ENCODE measurements at places on chromosomes 3 and 15.

- no peak for DNase-seq
Measured at GRCh38 chr3:30271781-30272180, 334.6 kb upstream of the TGFBR2 start.

DNA sequence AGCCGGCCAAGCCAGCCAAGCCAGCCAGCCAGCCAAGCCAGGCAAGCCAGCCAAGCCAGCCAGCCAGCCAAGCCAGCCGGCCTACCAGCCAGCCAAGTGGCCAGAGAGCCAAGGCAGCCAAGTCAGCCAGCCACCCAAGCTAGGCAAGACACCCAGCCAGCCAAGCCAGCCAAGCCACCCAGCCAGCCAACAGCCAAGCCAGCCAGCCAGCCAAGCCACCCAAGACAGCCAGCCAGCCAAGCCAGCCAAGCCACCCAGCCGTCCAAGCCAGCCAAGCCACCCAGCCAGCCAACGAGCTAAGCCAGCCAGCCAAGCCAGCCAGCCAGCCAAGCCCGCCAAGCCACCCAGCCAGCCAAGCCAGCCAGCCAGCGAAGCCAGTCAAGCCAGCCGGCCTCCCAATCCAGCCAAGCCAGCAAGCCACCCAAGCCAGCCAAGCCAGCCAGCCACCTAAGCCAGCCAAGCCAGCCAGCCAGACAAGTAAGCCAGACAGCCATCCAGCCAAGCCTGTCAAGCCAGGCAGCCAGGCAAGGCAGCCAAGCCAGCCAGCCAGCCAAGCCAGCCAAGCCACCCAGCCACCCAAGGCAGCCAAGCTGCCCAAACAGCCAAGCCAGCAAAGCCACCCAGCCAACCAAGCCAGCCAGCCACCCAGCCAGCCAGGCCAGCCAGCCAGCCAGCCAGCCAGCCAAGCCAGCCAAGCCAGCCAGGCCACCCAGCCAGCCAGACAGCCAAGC, 200.5 kb downstream of the GOLGA6L6 start:
- no peak for DNase-seq

- DNase-seq: no peak
Measured at GRCh38 chr15:61295239-61295638, 66.1 kb upstream of the RORA start.

DNA sequence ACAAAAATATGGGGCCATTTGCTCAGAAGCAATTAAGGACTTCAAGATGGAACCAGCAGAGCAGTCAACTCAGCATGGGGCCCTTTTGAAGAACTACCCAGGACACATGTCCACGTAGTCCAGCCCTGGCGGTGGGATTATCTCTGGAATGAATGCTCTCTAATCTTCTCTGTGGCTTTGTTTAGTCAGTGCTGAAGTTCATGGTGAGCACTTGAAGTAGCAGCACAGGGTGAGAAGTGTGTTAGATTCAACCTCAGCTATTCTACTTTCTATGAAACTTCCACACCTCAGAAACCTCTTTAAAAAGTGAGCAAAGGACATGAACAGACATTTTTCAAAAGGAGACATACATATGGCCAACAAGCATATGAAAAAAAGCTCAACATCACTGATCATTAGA, 74.4 kb downstream of the THRB start:
- no peak for DNase-seq

DNA sequence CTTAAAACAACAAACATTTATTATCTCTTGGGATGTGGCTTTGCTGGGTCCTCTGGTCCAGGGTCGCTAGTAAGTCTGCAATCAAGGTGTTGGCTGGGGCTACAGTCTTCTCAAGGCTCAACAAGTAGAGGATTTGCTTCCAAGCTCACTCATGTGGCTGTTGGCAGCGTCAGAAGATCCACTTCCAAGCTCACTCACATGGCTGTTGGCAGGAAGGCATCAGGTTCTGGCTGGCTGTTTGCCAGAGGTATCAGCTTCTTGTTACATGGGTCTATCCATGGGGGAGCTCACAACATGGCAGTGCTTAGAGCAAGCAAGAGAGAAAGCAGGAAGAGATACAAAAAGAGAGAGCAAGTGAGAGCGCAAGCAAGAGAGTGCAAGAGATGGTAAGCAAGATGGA, 15.0 kb upstream of the BNC1 start:
- no peak for DNase-seq

DNA sequence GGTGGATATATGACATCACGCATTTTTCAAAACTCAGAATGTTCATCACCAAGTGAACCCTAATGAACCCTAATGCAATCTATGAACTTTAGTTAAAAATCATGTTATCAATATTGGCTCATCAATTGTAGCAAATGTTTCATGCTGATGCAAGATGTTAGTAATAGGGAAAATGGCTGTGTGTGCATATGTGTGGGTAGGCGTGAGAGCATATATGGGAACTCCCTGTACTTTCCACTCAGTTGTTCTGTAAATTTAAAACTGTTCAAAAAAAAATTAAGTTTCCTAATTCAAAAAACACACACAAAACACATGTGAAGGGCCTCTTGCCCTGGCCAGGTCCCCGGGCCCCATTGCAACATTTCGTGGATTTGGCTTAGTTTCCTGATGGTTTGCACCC, 89.7 kb upstream of the PROK2 start:
- DNase-seq: no peak

DNA sequence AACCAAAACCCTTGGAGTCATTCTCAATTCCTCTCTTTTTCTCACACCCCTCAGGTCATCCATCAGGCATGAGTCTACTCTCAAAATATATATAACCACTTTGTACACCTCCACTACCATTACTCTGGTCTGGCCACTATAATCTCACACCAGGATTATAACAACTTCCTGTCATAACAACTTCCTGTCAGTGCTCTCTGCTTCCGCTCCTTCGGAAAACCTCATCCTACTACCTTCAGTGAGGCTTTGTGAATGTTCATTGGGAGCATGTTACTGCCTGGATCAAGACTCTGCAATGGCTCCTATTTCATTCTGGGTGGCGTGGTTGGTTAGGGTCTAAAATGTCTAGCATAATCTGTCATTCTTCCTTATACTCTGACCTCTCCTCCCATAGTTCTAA, 447.4 kb downstream of the MAGI1 start:
- no peak for DNase-seq

GRCh38 chr3:119596398-119596797, 1.3 kb upstream of the PLA1A start:
- DNase-seq: no peak

GRCh38 chr3:98573181-98573728, 20.2 kb downstream of the CPOX start:
- DNase-seq: no peak

- DNase-seq: no peak
Measured at GRCh38 chr3:176767385-176767784, 429.9 kb downstream of the TBL1XR1 start.

DNA sequence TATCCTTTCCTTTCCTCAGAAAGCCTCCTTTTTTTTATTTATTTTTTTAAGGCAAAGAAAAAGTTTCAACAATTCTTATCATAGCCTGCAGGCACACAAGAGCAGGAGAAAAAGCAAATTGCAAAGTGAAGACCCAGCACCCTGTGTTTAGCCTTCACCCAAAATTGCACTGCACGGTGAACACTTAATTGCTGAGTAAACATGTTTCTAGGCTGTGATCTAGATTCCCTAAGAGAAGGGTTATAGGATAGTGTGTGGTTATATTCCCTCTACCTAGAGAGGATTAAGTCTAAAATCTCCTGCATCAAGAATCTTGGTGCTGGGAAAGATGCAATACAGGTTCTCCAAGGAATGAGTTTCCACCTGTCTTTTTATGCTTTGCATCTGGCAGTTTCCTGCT, 70.2 kb upstream of the BFSP2 start:
- DNase-seq: no peak

DNA sequence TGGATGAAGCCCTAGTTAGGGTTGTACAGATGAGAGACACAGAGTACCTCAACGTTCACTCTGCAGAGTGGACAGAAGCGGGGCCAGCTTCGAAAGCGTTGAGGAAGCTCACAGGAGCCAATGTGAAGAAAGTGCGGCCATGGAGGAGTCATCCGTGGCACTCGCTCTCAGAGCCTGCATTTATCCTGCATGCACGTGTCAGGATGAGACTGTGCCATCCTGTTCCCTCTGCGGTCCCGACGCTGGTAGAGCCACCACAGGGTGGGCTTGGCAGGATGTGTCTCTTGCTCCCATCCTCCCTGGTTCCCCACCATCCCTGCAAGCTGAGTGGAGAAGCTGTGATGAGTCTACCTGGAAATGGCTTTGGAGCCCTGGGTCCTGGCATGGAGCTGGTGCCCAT, 39.3 kb downstream of the KLHL25 start:
- DNase-seq: no peak

DNA sequence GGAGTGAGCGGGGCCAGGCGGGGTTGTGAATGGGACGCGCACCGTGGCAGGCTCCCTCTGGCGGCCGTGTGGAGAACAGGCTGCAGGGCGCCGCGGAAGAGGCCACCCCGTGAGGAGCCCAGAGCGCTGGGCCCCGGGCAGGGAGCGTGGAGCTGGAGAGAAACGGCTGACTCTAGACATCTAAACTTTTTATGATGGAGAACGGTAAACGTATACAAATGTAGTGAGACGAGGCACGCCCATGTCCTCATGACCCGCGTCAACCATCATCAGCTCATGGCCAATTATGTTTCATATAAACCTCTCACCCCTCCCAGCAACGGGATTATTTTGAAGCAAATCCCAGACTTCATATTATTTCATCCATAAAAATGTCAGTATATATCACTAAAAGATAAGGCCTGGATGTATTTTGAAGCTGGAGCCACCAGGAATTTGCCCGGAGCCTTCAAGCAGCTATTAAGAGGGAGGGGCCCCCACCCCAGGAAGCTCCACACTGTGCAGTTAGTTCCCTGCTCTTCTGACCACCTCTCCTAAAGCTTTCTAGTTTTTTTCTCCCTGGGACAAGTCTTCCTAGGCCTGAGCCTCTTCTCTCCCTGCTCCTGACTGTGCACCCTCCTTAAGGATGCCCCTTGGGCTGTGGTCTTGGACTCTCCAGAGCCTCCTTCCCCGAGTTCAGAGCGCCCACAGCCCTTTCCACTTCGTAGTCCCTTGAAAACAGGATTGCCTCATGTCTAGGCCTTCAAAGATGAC, 149.5 kb downstream of the SMAD6 start:
- peak; percentile 25 for DNase-seq

- DNase-seq: no peak
Measured at GRCh38 chr3:50327129-50327528, 894 bp downstream of the TUSC2 start.

DNA sequence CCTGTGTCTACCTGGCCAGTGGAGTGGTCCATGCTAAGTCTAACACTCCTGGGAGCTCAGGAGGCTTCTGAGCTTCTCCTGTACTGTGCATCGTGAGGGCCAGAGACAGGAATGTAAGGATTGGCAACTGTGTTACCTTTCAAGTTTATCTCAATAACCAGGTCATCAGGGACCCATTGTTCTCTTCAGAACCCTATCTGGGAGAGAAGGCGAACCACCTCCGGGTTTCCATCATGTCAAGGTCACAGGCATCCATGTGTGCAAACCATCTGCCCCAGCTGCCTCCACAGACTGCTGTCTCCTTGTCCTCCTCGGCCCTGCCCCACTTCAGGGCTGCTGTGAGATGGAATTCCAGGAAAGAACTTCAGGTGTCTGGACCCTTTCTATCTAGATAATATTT, 5.9 kb downstream of the ANKRD63 start:
- no peak for DNase-seq

DNA sequence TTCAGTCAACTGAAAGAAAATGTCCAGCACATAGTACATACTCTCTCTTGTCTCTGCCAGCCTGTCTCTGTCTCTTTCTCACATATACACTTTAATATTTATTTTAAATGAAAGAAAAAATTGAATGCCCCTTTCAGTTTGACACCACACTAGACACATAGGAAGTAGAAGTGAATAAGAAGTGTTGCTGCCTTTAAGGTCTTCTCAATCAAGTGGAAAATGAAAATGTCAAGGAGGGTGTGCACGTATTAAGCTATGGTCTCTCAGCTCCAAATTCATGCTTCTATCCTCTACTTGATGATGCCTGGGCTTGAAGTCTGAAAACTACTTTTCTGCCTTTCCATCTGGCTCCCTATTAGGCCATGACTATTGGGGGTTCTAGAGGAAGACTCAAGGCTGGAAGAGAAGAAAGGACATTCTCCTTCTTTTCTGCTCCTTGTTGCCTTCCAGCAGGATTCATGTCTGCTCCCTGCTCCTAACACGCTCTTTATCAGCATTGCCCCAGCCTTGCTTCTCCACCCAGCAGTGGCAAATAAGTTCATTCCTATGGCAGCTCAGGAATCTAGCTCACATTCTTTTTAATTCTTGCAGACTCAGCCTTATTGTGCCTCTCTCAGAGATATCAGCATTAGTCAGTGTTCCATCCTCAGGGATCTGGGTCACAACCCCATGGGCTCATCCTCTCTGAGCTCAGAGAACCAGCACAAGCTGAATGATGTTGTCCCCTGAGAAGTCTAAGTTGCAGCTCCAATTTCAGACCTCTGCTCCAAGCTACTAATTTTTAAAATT, 609.1 kb upstream of the GRM7 start:
- no peak for DNase-seq

- DNase-seq: no peak
Measured at GRCh38 chr3:158801201-158801600, 653 bp upstream of the MFSD1 start.

DNA sequence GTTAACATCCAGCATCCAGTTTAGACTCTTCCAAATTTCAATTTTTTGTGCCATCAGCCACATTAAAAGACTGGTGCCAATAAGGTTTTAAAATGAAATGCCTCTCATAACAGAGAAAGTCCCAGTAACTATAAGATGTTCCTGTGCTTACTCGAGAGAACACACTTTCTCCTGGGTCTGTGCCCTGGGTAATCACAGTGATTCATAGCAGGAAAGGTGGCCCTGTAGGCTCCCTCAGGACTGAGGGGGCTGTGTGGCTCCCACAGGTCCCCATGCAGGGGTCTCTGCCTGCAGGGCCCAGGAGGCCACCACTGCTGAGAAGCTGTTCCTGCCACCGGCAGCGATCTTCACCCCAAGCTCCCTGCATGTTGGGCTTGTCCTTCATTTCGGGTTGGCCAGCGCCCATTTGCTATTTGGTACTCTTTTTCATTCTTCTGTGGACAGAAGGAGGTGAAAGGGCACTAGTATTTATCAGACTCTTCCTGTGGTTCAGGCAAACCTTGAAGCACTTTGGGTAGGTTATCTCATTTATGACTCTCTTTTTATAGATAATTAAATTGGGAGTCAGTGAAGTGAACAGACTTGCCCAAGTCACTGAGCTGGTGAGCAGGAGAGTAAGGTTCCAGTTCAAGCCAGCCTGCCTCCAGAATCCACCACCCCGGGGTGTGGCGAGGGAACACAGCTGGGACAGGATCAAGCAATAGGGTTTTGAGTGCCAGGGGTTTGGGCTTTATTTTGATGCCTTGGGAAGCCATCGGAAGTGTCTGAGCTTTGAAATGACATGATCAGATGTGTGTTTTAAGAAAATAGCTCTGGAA, 44.2 kb upstream of the PLXNA1 start:
- no peak for DNase-seq

DNA sequence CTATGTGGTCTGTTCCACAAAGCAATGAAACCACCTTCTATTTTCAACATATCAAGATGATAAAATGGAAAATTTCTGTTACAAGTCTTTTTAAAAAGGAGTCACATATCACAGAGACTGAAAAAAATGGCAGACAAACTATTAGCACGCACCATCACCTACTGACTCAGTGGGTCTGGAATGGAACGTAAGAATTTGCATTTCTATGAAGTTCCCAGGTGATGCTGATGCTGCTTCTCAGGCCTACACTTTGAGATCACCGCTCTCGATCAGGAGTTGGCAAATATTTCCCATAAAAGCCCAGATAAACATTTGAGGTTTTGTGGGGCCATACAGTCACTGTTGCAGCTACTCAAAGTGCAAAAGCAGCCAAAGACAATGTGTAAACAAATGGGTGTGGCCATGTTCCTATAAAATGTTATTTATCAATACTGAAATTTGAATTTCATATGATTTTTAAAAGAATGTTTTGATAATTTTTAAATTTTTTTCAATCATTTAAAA, 142.9 kb downstream of the ADAM10 start:
- no peak for DNase-seq

- DNase-seq: peak; percentile 20
Measured at GRCh38 chr15:90530250-90531051, 728 bp downstream of the CRTC3 start.

Data from stimulated activated CD8-positive, alpha-beta memory T cell treated with anti-CD3 and anti-CD28 coated beads, Interleukin-15, amount 100 ng/mL, for 4 hours (primary cell).